ENCODE measurements at places on chromosomes 2 and 18. TPM values are rescaled to one million over a fixed set of nuclear protein-coding genes. Genes with fewer than 3 reads are reported as not detected.

DNA sequence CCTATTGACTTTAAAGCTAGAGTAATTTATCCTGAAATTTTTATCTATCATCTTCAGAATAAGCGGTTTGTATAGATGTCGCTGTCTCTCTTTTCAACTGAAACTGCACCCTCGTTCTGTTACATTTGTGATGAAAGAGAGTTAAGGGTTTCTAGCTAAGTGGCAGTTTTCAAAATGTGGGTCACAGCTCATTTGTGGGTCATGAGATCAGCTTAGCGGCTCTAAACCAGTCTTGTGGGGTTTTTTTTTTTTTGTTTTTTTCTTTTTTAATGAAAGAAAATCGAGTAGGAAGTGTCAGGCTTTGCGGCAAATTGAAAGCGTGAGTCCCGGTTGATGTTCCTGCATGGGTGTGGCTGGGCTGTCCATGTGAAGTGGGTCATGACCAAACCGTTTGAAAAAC lies 31.2 kb downstream of the SALL3 start:
- DNase-seq = peak; percentile 21
- H3K27ac ChIP-seq = no peak overlapping the region
- no peak overlapping the region for H3K4me3 ChIP-seq
- no peaks in the 10 kb centered on the region for H3K36me3 ChIP-seq
- no peaks in the 10 kb centered on the region for H3K4me1 ChIP-seq

DNA sequence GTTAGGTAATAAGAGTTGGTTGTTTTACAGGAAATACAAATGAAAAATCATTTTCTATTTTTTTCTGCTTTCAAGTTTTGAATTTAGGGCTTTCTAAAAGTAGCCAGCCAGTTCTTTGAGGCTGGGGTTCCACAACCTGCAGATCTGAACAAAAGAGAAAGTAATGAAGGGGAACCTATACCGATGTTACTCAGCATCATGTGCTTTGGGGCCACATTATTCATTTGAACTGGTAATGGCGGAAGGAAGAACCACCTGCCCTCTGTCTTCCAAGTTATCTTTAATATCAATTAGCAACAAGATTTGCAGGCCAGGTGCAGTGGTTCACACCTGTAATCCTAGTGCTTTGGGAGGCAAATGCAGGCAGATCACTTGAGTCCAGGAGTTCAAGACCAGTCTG lies 12.9 kb upstream of the MRO start:
- peaks cover 2% of the 10 kb centered on the region for H3K4me1 ChIP-seq
- H3K27me3 ChIP-seq = peaks cover 11% of the 10 kb centered on the region
- no peak overlapping the region for H3K27ac ChIP-seq

HYCC2 gene
- 24.4 TPM for total RNA-seq

GNLY gene
- total RNA-seq = 54.1 TPM

DNA sequence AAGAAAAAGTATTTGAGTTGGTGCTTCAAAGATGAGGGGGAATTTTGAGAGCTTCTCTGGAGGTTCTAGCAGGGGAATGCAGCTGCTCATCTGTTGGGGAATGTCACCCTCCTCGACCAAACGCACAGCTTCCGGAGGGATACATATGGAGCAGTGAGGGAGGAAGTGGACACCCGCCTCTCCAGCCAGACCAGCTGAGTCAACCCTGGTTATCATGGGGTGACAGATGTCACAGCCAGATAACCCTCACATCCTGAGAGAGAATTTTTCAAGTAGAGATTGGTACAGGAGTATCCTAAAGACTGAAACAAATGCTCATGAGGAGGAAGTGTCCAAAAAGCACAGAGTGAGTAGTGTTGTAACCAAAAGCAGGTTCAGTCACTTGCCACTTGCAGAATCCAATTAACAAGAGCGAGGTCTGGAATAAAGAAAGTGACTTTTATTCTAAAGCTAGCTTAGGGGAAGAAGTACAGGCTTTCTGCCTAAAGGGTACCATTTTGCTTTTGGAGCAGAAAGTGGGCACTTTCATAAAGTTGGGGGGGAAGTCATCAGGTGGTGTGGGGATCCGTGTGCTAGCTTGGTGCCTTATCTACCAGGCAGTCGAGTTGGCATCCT lies 395.2 kb downstream of the RAD51AP2 start:
- no peaks in the 10 kb centered on the region for H3K36me3 ChIP-seq
- DNase-seq = no peak
- no peaks in the 10 kb centered on the region for H3K27me3 ChIP-seq
- no peak overlapping the region for H3K4me3 ChIP-seq

DNA sequence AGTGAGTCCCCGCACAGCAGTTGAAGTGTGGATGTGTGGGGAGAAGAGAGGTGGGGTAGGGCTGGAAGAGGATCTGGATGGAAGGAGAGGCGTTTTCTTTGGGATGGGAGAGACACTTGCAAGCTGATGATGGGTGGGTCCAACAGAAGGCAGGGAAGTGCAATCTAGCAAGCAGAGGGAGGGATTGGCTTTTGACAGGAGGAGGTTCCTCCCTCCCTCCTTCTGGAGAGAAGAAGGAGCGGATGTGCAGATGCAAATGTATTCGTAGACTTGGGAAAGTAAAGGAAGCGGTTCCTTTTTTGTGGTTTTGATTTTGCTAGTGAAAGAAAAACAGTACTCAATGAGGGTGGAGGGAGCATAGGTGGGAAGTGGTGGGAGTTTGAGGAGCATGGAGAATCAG lies 48.9 kb downstream of the LAMA3 start:
- peaks cover 9% of the 10 kb centered on the region for H3K4me1 ChIP-seq
- DNase-seq = no peak
- peak overlapping the region; percentile 4 for H3K4me3 ChIP-seq
- H3K27me3 ChIP-seq = peaks cover 58% of the 10 kb centered on the region
- H3K27ac ChIP-seq = no peak overlapping the region

C2orf15 gene
- total RNA-seq = 0.26 TPM

CFC1 gene
- total RNA-seq = not detected

DNA sequence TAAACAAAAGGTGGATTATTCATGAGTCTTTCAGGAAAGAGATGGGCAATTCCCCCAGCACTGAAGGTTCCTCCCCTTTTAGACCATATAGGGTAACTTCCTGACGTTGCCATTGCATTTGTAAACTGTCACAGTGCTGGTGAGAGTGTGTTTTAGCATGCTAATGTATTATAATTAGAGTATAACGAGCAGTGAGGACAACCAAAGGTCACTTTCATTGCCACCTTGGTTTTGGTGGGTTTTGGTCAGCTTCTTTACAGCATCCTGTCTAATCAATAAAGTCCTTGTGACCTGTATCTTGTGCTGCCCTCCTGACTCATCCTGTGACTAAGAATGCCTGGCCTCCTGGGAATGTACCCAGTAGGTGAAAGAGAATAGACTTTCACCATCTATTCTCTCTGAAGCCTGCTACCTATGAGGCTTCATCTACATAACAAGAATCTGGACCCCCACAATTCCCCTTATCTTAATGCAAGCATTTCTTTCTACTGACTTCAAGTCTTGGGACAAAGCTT lies 148.7 kb downstream of the CABLES1 start:
- H3K4me3 ChIP-seq = no peak overlapping the region
- H3K27ac ChIP-seq = peak overlapping the region; percentile 74
- no peaks in the 10 kb centered on the region for H3K27me3 ChIP-seq
- no peaks in the 10 kb centered on the region for H3K36me3 ChIP-seq
- DNase-seq = no peak
- peaks cover 20% of the 10 kb centered on the region for H3K4me1 ChIP-seq

DNA sequence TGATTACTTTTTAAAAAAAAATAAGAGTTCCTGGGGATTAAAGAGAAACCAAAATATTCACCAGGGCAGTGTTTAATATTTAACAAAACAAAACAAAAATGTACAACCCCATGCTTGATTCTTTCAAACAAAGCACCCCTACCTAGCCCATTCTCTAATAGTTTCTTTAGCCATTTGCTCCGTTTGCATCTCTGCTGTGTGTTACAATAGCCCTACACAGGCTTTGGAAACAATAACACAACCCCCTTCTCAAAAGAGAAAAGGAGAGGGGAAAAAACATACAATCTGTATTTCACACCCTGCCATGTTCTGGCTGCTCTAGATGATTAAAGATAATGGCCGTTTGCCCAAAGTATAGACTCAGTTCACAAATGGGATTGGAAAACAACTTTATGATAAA lies 302.9 kb downstream of the CPS1 start:
- no peak overlapping the region for H3K4me3 ChIP-seq
- DNase-seq = no peak
- no peaks in the 10 kb centered on the region for H3K36me3 ChIP-seq
- no peaks in the 10 kb centered on the region for H3K27me3 ChIP-seq

PROC gene
- 0.12 TPM for total RNA-seq

DNA sequence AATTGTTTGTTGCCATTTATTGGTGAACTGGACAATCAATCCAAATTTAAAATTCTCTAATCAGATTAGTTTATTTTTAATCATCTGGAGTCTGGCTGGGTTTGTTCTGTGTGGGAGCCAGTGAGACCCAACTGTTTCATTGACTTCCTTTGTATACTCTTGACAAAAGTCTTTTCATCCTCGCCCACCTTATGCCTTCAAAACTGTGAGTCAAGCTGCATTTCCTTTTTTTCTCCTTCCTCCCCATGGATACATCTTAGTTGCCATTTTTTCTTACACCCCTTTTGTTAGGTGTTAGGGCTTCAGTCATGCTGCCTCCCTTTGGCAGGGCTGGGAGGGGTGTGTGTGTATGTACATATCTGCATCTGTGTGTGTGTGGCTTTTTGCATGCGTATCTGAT lies 117.6 kb downstream of the PRKCE start:
- no peak overlapping the region for H3K27ac ChIP-seq
- no peaks in the 10 kb centered on the region for H3K36me3 ChIP-seq
- no peaks in the 10 kb centered on the region for H3K27me3 ChIP-seq
- H3K4me3 ChIP-seq = no peak overlapping the region
- H3K4me1 ChIP-seq = no peaks in the 10 kb centered on the region

DNA sequence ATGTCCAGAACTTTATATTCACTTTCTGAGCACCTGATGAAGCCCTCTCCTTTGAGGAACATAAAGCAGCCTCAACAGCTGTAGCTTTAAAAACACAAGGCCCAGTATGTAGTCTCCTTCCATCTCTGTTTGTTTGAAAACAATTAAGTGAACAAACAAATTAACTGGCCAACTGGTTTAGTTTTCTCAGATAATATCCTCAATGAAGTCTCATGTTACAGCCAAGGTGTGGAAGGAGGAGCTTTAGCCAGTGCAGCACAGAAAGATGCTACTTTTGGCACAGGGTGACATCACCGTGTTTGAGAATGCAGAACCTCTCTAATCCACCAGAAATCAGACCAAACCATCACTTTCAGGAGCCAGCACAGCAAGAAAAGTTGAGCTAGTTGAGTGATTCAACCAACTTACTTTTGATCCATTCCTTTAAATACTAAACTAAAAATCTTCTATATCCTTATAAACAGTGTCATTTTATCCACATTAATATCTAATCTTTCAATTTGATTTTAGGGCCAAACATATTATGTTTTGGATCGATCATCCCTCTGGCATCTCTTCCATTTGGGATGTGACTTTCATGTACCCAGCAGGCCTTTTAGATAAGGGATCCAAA lies 488.7 kb downstream of the ARHGAP15 start:
- H3K27ac ChIP-seq = no peak overlapping the region
- peaks cover 12% of the 10 kb centered on the region for H3K4me1 ChIP-seq
- DNase-seq = no peak
- H3K27me3 ChIP-seq = no peaks in the 10 kb centered on the region
- H3K36me3 ChIP-seq = peaks cover 36% of the 10 kb centered on the region

- H3K27ac ChIP-seq = no peak overlapping the region
- H3K4me3 ChIP-seq = no peak overlapping the region
- DNase-seq = no peak
- H3K36me3 ChIP-seq = no peaks in the 10 kb centered on the region
These were observed 484.1 kb downstream of the FBXO15 start for GRCh38 chr18:73663581-73663980.

- no peak for DNase-seq
- no peaks in the 10 kb centered on the region for H3K36me3 ChIP-seq
- H3K4me3 ChIP-seq = no peak overlapping the region
These were observed 104.0 kb upstream of the POU3F3 start for GRCh38 chr2:104749856-104750460.

GKN2 gene
- total RNA-seq = not detected

ZSCAN30 gene
- 12.2 TPM for total RNA-seq

Data from activated CD4-positive, alpha-beta T cell treated with anti-CD3 and anti-CD28 coated beads, Interleukin-2, amount 10 ng/mL, durations not matched to agents 24 days and 14 days (primary cell).